ENCODE measurements at places on chromosomes 6 and 20. TPM values are rescaled to one million over a fixed set of nuclear protein-coding genes. Genes with fewer than 3 reads are reported as not detected.

Gene BPIFA1
- total RNA-seq: not detected

Gene RIPPLY2
- not detected for total RNA-seq

DNA sequence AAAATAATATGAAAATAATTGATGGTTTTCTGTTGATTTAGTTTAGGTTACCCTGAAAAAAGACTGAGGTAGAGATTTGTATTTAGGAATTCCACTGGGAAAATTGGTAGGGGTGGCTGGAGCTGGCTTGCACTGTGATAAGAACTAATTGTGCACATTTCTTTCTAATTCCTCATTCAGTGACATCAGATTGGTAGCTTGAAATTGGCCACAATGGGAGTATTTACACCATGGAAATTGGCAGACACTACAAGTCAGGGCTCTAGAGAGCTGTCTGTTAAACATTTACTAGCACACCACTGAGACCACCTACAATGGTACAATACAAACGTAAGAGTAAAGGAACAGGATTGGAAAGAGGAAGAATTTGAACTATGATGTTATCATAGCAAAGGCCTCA lies 52.0 kb upstream of the ISM1 start:
- no peak for DNase-seq

DNA sequence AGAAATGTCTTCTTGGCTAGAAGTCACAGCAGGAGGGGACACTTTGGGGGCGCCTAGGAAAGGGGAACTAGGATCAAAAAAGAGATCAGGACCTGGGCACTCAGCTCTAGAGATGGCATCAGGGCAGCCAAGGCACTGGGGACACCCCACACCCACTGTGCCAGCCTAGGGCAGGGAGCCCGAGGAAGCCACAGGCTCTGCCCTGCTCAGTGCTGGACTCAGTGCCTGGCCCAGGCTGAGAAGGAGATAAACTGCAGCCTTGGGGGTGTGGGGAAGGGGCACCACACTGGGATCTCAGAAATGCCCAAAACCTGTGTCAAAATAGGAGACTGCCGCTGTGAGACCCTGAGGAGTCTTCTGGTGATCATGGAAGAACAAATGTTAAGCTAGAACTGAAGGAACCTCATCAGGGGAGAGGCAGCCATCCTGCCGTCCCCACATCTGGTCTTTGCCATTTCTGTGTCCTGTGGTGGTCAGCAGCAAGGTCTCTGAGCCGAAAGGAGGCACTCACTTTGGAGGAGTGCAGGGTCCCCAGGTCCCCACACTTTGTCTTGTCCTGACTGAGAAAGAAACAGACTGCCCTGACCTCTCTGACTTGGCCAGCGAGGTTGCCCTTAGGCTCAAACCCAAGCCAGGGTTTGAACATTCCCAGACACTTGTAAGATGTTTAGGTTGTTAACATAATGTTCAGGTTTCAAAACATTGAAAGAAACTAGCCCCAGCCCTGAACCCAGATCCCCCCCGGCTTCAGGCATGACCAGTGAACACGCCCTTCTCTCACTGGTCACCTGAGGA lies 2.3 kb downstream of the ARFRP1 start:
- DNase-seq: no peak

Gene C4A
- total RNA-seq: 3.2 TPM

DNA sequence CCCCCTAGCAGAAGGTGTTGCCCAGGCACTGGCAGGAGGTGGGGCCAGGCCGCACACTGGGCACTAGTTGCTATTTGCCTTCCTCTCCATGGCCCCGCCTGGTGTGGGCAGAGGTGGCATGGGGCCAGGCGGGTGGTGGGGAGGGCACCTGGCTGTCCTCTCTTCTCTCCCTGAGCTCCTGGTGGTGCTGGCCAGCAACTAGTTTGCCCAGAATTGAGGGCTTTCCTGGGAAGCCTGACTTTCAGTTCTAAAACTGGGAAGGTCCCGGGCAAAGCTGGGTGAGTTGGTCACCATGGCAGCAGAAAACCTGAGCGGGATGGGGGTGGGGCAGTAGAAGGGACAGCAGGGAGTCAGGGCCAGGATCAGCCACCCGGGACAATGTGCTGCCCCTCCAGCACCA lies 48.2 kb downstream of the RBM38 start:
- DNase-seq: no peak

- DNase-seq: peak; percentile 31
These were observed 45.6 kb downstream of the LRRN4 start for GRCh38 chr20:6008254-6008653.

GRCh38 chr6:74879234-74879633 lies 326.6 kb downstream of the COL12A1 start:
- no peak for DNase-seq

Gene MROH8
- total RNA-seq: 0.91 TPM

GRCh38 chr6:141077355-141078333 lies 1055.1 kb upstream of the GJE1 start:
- peak; percentile 19 for DNase-seq

Gene C6orf58
- not detected for total RNA-seq

Gene SAMD5
- total RNA-seq: not detected

DNA sequence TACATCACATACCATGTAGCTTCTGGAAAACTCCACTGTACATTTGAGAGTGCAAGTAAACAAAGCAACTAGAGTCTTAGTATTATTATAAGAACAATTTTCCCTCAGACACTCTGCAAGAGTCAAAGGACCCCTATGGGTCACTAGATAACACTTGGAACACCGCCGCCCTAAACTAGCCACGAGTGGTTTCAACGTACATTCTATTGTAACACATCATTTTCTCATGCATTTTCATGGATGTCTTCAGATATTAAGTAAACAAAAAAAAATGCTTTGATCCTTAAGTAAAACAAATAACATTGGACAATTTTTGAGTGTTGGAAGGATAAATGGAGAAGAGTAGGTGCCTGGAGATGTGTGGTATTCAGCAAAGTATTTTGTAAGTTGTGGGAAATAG lies 3.2 kb upstream of the RNF146 start:
- no peak for DNase-seq

Gene OR2H1
- not detected for total RNA-seq

- no peak for DNase-seq
These were observed 181.2 kb upstream of the CCN2 start for GRCh38 chr6:132132422-132132821.

Gene DBNDD2
- total RNA-seq: 56.7 TPM

- no peak for DNase-seq
These were observed 241.2 kb downstream of the BMP7 start for GRCh38 chr20:57025261-57025660.

- no peak for DNase-seq
These were observed 41.7 kb upstream of the NAA20 start for GRCh38 chr20:19975436-19975799.

GRCh38 chr20:1185316-1185741 lies 548 bp upstream of the TMEM74B start:
- peak; percentile 12 for DNase-seq

Gene NR2E1
- total RNA-seq: not detected

DNA sequence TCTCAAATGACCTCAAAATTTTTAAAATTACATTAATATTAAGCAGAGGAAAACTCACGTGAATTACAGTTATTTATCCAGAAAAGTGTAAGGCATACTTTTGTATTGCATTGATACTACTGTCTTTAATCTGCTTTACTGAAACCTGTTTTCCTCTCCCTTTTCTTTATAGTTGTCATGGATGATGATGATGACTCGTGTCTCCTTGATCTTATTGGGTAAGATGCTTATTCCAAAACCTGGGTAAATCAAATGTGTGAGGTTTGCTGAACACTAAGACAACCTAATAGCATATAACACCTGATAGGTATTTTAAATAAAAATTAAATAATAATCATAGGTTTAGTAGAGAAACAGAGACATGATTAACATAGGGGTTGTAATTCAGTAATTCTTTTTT lies 40.0 kb downstream of the BICRAL start:
- DNase-seq: no peak

Gene SCAF8
- 27.2 TPM for total RNA-seq

Gene CNR1
- total RNA-seq: not detected
